ENCODE measurements at places on chromosomes 13 and 19. TPM values are rescaled to one million over a fixed set of nuclear protein-coding genes. Genes with fewer than 3 reads are reported as not detected.

Gene METTL21C
- total RNA-seq: not detected

Gene CCL25
- 5.2 TPM for total RNA-seq

Gene ZNF382
- total RNA-seq: 13.8 TPM

Gene OR10H1
- not detected for total RNA-seq

Gene APOC4
- total RNA-seq: not detected

Gene TPGS1
- total RNA-seq: 27.1 TPM

DNA sequence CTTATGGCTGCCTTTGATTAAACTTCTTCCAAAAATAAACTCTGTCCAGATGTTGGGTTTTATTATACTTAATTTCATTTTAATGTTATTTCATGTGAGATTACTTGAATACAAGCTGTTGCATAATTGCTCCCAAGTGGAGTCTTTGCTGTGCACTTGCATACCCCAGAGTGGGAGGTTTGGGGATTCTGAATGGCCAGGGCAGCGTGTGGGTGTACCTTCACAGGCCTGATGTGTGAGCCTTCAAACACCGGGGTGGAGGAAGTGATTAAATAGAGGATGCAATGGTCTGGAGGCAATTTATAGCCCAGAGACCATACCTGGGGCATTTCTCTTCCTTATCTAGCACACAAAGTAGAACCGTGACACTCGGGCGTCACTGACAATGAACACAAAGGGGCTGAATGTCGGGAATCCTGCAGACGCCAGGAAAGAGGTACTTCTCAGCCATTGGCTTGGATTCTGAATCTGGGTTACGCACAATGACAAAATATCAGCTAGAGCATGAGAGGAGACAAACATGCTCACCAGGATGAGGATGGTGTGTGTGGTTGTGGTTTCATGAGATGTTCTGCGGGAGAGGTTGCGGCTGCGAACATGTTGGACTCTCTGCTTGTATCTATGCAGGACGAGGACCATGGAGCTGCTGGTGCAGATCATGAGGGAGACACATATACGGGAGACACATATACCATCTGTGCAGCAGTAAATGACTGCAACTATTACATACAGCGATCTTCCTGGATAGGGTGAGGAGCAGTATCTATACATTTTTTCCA is 7.1 kb upstream of the LILRA5 start:
- DNase-seq: no peak
- no peak overlapping the region for H3K27ac ChIP-seq
- no peaks in the 10 kb centered on the region for H3K36me3 ChIP-seq
- H3K4me1 ChIP-seq: peaks cover 6% of the 10 kb centered on the region
- H3K4me3 ChIP-seq: no peak overlapping the region
- H3K27me3 ChIP-seq: peaks cover 32% of the 10 kb centered on the region

GRCh38 chr13:41383386-41383785 is 72.3 kb downstream of the NAA16 start:
- H3K4me3 ChIP-seq: no peak overlapping the region
- no peaks in the 10 kb centered on the region for H3K27me3 ChIP-seq
- DNase-seq: no peak
- no peaks in the 10 kb centered on the region for H3K4me1 ChIP-seq

DNA sequence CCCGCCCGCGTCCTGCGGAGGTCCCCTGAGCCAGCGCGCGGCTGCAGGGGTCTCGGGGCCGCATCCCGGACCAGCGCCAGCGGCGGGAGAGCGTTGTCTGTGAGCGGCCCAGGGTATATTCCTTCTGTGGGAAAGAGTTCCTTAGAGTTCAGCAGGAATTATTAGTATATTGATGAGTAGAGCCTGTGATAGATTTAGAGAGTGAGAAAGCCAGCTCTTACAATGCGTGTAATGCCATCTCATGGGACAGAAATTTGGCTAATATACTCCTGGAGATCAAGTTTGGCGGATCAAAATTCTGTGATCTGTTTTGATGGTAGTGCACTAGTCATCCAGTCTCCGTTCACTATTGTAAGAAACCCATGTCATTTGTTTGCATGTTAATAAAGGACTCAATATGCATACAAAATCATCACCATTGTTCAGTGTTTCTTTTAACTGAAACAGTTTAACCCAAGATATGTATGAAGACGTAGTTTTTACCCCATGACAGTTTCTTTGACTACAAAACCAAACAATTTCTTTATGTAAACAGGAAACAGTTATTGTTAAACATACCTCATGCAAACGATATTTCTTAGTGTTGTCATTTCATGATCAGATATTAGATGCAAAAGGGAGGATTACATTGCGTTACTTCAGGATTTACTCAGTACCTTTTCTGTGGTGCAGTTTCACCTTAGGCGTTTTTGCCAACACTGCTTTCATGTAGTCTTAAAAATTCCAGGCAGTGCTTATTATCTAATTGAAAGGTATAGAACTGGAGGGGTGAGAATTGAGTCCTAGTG is 9.9 kb downstream of the TNFRSF19 start:
- H3K36me3 ChIP-seq: no peaks in the 10 kb centered on the region
- peaks cover 45% of the 10 kb centered on the region for H3K27me3 ChIP-seq
- DNase-seq: no peak
- no peak overlapping the region for H3K27ac ChIP-seq

- no peaks in the 10 kb centered on the region for H3K4me1 ChIP-seq
- H3K27me3 ChIP-seq: no peaks in the 10 kb centered on the region
- H3K36me3 ChIP-seq: no peaks in the 10 kb centered on the region
- no peak overlapping the region for H3K27ac ChIP-seq
These were observed 73.0 kb downstream of the ZNF100 start for GRCh38 chr19:21694171-21694906.

- H3K36me3 ChIP-seq: no peaks in the 10 kb centered on the region
- no peak for DNase-seq
- H3K27ac ChIP-seq: no peak overlapping the region
- no peaks in the 10 kb centered on the region for H3K4me1 ChIP-seq
- no peaks in the 10 kb centered on the region for H3K27me3 ChIP-seq
These were observed 197.0 kb downstream of the MZT1 start for GRCh38 chr13:72530471-72530870.

- H3K4me1 ChIP-seq: no peaks in the 10 kb centered on the region
- H3K27me3 ChIP-seq: peaks cover 9% of the 10 kb centered on the region
- H3K27ac ChIP-seq: no peak overlapping the region
- no peak overlapping the region for H3K4me3 ChIP-seq
- DNase-seq: no peak
These were observed 181.0 kb upstream of the GPR12 start for GRCh38 chr13:26941345-26942174.

GRCh38 chr19:789701-790060 is 7.6 kb upstream of the PTBP1 start:
- DNase-seq: no peak
- H3K4me1 ChIP-seq: peaks cover 9% of the 10 kb centered on the region
- H3K36me3 ChIP-seq: no peaks in the 10 kb centered on the region
- peaks cover 4% of the 10 kb centered on the region for H3K27me3 ChIP-seq
- H3K4me3 ChIP-seq: no peak overlapping the region

DNA sequence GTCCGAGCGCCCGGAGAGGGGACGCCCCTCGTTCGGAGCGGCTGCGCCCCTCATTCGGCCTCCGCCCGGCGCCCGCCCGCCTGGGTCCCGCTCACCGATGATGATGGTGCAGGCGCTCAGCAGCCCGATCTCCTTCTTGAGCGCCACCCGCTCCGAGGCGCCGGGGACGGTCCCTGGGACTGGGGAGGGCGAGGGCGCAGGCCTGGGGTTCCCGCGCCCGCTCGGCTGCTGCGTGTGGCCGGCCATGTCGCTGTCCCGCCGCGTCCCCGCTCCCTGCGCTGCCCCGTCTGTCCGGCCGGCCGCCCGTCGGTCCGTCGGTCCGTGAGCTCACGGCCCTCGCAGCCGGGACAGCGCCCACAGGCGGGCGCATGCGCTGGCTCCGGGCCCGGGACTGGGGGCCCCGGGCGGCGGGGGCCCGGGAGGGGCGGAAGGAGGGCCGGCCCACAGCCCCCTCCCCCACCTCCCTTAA is at the start of gene SLC7A10:
Gene SLC7A10, minus strand, starts transcription at position 393 of the 469 bp plus-strand sequence. Its CDS starts 147 bp downstream, at position 246.
- H3K4me3 ChIP-seq: no peak within 1 kb of the TSS
- H3K27ac ChIP-seq: no peak within 1 kb of the TSS
- H3K36me3 ChIP-seq: peaks cover 7% of the 10 kb centered on the region
- no peak for DNase-seq

All from activated CD4-positive, alpha-beta T cell treated with anti-CD3 and anti-CD28 coated beads, Interleukin-2, amount 10 ng/mL, durations not matched to agents 7 days and 5 days (primary cell).